ENCODE measurements at places on chromosomes 2 and 18.

DNA sequence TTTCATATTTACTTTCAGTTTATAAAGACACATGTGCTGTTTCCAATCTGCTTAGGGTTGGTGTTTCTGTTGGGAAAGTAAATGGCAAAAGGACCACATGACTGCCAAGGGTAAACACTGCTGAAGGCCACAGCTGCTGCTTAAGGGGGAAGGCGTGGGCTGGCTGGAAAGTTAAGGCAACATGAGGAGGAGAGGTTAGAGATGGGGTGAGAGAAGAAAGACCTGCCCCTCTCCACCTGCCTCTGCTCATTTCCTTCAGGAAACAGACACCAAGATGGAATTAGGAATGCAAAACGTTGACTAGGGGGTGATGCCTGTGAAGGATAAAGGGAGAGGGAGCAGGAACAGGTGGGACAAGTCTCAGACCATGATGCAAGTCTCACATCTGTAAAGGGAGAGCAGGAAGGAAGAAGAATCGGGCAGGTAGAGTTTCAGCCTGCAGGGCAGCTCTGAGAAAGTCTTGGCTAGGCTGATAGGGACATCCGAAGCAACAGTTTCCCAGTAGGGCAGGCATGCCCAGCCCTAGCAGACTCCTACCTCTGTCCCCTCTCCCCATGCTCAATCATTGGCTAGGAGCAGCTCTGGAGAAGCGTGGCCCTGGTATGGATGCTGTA, 86.0 kb downstream of the CDC42EP3 start:
- DNase-seq: no peak

GRCh38 chr18:47779381-47779780, 151.1 kb downstream of the SMAD2 start:
- DNase-seq: no peak

GRCh38 chr2:197258580-197258979, 52.0 kb downstream of the ANKRD44 start:
- DNase-seq: no peak

- DNase-seq: no peak
These were observed 55.1 kb downstream of the RHOB start for GRCh38 chr2:20501974-20502373.

DNA sequence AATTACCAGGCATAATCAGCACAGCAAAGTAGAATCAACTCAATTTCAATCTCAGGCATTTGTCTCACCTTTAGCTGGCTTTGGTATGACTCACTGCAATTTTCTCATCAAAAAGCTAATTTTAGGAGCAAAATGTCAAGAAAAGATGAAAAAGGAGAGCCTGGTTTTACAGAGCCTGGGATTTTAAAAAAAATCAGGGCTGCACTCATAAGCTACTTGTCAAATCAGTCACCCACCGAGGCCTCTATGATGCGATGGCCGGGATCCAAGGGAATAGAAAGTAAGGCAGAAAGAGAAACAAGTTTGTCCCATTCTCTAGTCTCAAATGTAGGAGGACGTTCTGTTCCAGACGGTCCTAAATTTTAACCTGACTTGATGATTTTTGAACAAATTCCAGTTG, 170.9 kb downstream of the SOCS6 start:
- no peak for DNase-seq

DNA sequence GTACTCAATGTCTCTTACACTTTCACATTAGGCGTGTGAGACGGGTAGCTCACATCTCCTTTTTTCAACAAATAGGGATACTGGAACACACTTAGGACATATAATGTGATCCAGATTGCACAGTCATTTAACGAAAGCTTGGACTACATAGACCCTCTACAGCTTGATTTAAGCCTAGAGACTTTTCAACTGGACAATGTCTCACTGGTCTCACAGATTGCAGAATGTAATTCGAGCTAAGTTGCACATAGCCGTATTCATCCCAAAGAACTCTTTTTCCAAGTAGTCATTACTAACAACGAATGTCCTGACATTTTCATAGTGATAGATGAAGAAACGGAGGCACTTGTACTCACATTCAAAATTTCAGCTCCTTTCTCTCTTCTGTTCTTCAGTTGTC, 612.1 kb downstream of the ZEB2 start:
- DNase-seq: no peak

GRCh38 chr2:233076749-233077148, 16.6 kb downstream of the INPP5D start:
- no peak for DNase-seq

- no peak for DNase-seq
These were observed 307.3 kb downstream of the NBAS start for GRCh38 chr2:15253835-15254286.

DNA sequence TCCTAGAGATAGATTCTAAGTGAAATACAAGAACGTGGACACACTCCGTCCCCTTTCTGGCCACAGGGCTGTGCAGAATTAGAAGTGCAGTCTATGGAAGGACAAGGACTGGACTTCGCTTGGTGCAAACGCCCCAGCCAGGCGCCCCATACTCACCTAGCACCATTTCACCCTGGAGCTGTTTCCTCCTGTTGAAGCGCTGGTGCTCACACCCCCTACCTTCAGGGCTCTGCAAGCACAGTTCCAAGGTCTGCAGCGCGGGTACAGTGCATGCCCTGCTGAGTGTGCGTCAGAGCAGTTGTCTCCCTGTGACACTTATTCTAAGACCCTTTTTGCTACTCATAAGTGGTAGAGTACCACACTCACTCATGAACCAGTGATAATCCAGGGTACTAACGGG, 3.0 kb downstream of the HPCAL1 start:
- no peak for DNase-seq

GRCh38 chr2:54665436-54665856, 58.0 kb upstream of the EML6 start:
- no peak for DNase-seq

DNA sequence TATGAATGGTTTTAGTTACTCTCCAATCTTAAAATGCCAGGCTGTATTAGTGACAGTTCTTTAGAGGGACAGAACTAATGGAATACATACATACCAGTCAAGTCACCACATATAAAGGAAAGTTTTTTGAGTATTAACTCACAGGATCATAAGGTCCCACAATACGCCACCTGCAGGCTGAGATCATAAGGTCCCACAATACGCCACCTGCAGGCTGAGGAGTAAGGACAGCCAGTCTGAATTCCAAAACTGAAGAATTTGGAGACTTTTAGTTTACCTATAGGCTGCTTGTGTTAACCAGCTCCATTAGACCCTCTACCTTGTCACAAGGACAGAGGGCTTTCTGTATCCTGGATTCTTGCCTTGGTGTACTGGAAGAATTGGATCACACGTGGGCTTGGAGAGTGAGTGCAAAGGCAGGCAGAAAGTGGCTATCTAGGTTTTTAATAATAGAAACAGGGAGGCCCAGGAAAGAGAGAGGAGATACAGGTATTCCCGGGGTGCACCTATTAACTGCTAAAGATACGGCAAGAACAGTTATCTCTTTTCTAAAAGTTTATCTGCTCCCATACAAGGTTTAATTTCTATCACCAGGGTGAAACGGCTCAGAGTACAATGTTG, 234.9 kb upstream of the CYRIA start:
- no peak for DNase-seq

DNA sequence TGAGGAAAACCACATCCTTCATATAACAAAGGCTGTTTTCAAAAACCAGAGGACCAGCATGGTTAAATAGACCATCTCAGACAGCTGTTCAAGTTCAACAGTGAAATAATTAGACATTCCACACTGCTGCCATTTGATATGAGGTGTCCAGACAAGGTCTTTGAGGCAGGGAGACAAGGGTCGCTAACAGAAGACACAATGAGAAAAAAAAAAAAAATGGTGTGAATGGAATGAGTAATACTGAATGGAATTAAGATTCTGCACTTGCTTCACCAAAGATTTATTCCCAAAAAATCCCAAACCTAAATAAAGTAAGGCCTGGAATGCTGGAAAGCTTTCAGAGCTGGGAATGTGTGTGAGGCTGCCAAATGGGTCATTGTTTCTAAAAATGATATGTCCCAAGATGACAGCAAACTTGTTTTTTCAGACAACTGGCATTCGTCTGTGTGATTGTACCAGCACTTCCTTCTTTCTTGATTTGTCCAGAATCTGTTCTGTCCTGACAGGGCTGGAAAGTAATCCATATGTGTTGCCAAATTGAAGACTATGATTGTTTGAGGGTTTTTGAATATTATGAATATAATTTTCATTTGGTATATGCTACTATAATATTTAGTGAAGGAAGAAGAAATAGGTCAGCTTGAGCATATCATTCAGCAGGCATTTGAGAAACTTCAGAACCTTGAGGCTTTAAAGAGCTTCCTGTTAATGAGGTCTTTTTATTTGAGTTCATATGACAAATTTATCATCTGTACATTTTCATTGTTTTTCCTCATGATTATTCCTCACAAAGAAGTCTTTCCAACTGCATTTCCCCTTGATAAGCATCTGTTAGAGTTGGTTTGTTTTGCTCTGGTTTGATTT, 85.2 kb upstream of the ITGA4 start:
- DNase-seq: no peak

DNA sequence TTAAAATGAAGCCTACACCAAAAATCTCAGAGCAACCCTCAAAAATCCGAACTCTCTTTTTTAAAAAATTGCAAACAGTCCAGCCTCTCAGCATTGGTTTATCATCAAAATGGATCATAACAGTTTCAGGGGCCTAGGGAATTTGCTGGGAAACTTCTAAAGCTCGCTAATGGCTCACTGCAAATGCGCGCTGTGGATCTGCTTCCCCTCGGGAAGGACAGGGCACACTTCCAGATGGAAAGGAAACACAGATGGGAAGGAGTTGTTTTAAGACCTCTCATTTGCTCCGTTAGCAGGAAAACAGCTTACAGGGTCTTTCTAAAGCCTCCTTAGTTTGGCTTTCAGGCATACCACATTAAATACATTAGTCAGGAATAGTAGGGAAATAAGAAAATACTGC, 27.2 kb downstream of the FECH start:
- no peak for DNase-seq

DNA sequence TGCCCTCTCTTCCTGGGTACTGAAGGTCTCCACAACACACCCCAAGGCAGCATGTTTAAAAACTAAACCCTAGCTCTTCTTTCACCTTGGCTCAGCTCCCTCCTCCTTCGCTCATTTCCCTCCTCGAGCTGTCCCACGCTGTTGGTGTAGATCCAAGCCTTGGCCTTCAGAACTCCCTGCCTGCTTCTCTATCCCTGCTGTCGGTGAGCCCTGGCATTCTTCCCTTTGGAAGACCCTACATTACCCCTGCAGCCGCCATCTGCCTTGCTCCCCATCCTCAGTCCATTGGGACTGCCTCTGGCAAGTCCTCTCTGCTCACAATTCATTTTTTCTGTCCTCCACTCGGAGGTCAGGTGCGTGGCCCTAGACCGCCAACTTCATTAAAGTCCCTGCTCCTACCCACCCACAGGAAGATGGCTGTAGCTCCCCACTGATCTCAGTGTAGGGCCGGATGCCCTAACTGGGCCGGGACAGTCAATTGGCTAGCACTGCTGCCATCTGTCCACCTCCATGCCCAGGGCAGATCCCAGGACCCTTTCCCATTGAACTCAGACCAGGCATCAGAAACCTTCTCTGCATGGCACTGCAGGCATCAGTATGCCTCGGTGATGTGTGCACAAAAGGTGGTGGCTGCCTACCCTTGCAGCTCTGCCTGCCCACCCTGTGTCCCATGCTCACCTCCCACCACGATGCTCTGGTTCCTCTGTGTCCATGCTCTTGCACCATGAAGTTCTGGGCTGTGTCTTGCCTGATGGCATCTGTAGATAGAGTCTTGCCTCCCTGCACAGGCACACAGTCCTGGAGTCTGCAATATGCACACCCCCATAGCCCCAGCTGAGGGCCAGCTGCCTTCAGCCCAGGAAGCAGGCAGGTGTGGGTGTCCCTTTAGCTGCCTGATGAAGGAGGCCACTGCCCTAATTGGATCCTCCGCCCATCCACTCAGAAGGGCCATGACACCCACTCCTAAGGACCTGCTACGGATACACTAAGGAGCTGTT, 5.7 kb downstream of the AMER3 start:
- DNase-seq: no peak

DNA sequence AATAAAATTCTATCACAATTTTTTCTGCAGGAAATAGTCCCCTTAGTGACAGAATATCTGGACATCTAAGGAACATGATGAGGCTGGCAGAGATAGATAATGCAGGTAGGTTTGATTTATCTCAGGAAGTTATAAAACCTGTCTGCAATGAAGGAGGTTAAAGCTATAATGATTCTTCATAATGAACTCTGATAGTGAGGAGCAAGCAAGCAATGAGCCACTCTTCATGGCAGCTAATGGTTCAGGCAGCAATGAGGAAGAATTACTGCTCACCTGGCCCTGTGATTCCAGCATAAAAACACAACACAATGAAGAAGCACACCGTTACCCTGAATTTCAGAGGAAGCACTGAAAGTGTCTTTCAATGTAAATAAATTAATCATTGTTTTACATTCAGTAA, 599.6 kb upstream of the PKDCC start:
- no peak for DNase-seq

DNA sequence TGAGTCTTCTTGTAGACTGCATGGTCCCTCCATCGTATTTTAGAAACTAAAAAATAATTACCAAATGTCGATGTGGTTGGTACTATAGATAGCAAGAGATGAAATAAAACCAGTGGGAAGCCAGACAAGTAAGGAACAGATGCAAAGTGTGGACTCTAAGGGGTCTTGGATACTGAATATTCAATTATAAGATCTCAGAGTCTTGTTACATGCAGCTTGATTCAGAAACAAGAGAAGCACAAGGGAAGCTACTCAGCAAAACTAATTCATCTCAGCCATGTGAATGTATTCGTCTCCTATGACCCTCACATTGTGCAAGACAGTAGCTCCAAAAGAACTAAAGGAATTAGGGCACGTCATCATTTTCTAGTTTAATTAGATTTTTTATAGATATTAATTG, 80.9 kb downstream of the CDH20 start:
- no peak for DNase-seq

- no peak for DNase-seq
These were observed 22.7 kb downstream of the BCL11A start for GRCh38 chr2:60530660-60531281.

DNA sequence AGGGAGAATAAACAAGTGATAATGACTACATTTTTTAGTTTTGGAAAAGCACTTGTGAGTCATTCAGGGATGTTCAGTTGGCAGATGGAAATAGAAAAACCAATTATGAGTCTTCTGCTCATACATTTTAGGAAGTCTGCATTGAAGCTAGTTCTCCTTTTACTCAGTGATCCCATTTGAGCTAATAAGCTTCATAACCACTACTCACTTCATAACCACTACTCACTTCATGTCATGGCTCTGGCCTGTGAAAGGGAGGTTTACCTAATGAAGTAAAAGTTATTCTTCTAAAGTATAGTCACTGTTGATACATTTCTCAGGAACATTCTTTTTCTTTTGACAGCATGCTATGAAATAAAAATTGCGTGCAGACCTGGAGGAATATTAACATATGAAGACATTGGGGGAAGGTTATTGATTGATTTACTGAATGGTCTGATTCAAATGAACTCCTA, 948.7 kb downstream of the TSN start:
- no peak for DNase-seq

- DNase-seq: no peak
These were observed 89.6 kb downstream of the COMMD1 start for GRCh38 chr2:61995065-61995464.

GRCh38 chr2:39356922-39357639, 80.0 kb downstream of the MAP4K3 start:
- DNase-seq: no peak

All from RWPE2 (cell line).